ENCODE measurements at places on chromosomes 13 and 19.

DNA sequence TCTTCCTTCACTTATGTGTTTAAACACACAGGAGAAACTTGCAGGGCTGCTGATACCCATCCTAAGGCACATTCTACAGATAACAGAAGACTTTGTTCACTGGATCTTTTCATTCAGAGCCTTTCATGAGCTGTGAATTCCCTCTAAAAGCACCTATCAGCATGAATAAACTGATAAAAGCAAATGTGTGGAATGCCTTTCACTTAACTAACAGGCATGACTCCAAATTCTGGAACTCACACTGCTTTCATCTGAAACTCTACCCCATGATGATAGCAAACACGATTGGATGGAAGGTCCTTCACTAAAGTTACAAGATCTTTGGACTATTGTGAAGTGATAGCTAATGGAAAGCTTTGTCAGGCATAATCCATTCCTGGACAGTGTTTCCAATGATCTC is 457.3 kb downstream of the EFNB2 start:
- DNase-seq, result no peak

GRCh38 chr13:41296879-41297646 is 14.0 kb upstream of the NAA16 start:
- no peak for DNase-seq

DNA sequence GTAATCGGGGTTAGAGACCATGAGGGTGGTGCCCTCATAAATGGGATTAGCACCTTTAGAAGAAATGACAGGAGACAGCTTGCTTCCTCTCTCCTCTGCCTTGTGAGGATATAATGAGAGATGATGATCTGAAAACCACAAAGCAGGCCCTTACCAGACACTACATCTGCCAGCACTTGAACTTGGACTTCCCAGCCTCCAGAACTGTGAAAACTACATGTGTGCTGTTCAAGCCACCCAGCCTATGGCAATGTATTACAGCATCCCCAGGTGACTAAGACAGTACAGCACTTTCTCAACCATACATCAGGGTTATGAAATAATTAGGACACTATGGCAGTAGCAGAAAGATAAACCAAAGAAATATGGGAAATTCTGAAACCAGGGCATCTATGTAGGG is 7.4 kb downstream of the ZNF564 start:
- DNase-seq, result no peak

- DNase-seq, result no peak
These were observed 4.2 kb upstream of the ADPRHL1 start for GRCh38 chr13:113457510-113457909.

DNA sequence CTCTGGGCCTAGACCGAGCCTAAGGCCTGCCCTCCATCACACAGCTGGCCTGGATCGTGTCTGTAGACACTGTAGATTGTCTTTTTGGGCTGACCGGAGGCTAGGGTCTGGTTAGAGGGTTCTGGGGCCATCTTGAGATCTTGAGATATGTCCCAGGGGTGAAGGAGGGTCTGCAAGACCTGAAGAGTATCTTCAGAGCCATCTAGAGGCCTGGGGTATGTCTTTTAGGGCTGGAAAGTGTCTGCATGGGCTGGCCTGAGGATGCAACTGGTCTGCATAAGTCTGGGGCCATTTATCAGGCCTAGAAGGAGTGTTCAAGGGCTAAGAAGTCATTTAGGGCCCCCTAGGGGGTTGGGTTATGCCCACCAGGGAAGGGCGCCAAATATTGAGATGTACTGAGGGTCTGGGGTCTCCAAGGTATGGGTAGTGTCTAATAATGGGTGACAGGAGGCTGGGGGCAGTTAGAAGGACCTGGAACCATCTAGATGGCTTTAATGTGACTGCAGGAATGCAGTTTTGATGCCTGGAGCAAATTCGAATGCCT is 555 bp downstream of the SCAF1 start:
- no peak for DNase-seq

DNA sequence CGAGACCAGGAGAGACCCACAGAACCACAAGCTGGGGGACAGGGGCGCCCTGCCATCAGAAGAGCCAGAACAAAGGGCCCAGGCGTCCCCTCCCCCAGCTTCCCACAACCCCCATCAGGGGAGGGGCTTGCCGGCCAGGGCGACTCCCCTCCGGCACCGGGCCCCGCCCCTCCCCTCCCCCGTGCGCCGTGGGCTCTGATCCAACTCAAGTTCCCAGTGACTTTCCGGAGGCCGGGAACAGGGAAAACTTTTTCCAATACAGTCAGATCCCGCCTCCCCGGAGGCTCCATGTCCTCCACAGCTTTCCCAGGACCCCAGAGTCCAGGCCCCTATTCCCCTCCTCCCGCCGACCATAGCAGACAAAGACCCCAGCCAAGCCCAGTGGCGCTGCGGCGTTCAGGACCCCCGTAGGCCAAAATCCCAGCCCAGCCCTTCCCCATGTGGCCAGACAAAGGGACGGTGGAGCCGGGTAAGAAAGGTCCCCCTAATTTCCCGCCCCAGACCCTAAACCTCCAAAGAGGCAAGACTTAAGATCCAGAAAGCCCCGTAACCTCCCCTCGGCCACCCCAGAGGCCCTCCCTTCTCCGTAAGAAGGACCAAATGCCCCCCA is 673 bp downstream of the TEAD2 start:
- DNase-seq, result no peak

GRCh38 chr13:97257800-97258799 is 36.0 kb downstream of the MBNL2 start:
- peak; percentile 18 for DNase-seq

- no peak for DNase-seq
These were observed 53.9 kb upstream of the KLHL1 start for GRCh38 chr13:70162141-70162540.

- DNase-seq, result no peak
These were observed 275.4 kb upstream of the OBI1 start for GRCh38 chr13:78934336-78934735.

GRCh38 chr13:112895521-112896465 is 73.2 kb upstream of the MCF2L start:
- no peak for DNase-seq

GRCh38 chr19:47649588-47649987 is 40.7 kb downstream of the BICRA start:
- DNase-seq, result no peak

DNA sequence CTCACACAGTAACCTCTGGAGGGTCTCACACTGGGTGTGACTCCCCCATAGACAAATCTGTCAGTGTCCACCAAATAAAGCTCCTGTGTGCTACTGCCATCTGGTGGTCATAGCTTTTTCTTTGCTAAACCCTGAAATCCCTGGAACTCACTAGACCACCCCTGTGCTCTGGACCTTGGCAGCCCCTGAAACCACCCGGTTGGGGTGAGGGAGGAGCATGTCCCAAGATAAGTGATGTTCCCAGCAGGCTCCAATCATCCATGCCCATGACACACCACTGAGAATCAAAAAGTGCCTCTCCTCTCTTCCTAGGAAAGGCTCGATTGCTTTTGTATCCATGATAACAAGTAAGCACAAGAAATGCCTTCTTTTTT is 6.5 kb upstream of the HSD17B14 start:
- DNase-seq, result no peak

DNA sequence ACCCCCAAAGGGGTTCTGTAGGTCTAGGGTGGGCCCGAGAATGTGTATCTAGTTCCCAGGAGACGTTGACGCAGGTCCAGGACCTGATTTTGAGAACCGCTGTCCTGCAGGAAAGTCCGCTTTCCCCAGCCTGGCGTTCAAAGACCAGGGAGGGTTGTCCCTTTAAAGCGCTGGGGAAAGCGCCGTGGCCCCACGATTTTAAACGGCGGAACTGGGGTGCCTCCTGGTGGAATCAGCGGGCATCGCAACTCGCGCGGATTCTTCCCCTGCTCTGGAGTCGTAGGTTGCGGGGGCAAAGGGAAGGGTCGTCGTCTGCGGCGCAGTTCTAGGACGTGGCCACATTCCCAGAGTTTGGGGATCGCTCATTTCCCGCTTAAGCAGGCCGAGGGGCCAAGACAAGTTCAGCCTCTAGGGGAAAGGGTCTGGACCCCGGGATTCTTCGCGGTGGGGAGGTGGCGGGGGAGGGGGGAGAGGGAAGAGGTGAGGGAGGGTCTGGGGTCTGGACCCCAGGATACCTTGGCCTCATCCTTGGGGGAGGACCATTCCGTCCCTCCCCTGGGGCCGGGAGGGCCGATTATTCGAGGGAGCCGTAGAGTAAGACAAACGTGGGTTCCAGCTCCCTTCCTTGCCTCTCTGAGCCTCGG is 7.7 kb downstream of the PNMA8B start:
- no peak for DNase-seq

DNA sequence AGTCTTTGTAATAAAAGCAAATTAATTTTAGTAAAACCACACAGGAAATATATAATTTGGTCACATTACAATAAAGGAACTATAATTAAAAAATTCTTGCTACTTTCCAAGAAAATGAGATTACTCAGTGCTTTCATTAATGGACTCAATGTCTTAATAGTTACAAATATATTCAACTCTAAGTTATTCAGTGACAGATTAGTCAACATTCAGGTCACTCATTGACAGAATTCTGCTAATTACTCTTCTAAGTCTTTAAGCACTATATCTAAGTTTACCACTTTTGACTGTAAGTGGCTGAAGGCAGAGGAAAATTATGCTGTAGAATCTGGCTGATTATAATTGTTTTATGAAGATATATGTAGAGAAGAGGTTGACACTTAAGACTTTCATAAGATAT is 1365.0 kb downstream of the EFNB2 start:
- no peak for DNase-seq

DNA sequence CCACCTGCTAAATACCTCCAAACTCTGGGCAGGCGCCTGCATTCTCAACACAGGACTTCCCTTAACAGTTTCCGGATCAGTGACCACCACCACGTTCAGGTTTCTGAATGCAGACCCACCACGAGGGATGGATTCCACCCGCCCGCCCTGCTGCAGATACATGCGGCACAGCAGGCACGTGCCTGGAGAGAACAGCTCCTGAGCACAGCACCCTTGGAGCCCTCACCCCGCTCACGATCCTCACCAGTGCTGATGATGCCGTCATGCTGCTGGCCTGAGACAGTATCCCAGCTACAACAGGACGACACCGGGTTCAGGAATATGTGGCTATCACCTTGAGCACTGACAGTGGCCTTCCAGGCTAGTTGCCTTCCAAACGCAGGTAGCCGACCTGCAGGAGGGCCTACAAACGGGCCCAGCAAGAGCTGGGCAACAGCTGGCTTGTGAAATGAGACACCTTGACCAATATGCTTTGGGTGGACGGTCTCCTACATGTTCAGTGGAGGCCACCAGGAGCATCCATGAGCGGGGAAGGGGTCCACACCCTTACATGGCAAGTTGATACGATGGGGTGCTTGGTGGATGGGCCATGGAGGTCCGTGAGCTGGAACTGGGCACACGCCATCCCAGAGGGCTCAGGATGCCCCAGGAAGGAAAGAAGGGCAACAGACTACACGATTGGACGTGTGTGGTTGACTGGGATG is 9.9 kb upstream of the QTRT1 start:
- no peak for DNase-seq

DNA sequence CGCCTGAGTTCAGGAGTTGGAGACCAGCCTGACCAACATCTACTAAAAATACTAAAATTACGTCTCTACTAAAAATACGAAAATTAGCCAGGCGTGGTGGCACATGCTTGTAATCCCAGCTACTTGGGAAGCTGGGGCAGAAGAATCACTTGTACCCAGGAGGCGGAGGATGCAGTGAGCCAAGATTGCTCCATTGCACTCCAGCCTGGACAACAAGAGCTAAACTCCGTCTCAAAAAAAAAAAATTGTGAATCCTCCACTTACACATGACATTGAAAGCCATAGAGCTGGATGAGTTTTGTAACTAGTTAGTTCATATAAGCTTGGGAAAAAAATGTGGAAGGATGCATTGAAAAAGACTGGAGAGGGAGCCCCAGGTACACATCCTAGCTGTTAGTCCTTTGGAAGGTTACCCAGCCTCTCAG is 452 bp upstream of the PSMD8 start:
- no peak for DNase-seq

DNA sequence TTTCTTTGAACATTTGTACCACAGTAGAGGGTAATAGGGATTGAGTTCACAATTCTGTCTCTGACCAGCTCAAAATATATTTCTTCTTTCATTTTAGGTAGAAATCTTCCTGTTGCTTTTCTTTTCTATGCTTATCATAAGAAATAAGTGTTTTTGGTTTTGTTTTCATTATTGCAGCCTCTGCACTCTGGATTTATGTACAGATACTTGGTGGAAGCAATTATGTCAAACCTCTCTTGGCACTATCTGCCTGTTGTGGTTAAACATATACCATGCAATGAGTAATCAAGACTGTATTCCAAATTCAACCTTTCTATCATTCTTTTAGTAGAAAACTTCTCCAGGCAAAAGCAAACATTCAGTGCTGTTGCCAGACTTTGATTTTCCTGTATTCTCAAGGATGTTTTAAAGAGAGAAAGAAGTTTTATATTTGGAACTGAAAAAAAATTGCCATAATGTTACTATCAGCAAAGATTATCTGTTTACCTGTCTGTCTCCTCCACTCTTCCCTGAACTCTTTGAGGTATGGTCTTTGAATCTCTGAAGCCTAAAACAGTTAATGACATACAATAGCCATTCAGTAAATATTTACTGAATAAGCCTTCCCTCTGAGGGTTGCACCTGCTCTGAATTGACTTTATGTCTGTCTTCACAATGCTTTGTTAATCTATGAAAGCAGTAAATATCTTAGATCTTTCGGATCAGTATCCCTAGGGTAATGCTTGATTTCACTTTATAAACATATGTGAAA is 612.5 kb upstream of the PRR20A start:
- DNase-seq, result no peak

GRCh38 chr13:26325876-26326275 is 71.9 kb downstream of the CDK8 start:
- DNase-seq, result no peak

- no peak for DNase-seq
These were observed 142.3 kb downstream of the OXGR1 start for GRCh38 chr13:96851856-96852445.

All from thoracic aorta (tissue), 2 donors.